ENCODE measurements at places on chromosomes 1 and 21.

GRCh38 chr21:45267390-45267760 lies 20.3 kb downstream of the POFUT2 start:
- DNase-seq: no peak

DNA sequence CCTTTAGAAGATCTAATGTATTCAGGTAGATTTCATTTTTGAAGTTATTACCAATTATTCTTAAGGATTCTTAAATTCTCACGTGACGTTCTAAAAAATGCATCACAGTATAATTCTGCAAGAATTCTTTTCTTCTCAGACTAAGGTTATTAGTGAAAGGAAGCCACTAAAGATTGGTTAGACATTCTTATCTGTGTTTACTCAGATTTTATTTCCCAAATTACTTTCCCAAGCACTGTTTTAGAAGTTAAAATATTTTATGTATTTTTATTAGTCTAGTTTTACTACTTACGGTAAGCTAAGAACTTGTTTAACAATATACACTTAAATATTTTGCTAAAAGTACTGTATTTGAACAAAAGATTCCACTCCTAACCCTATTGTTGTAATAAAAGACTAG lies 28.4 kb downstream of the AGO3 start:
- DNase-seq: no peak

GRCh38 chr21:28615276-28615675 lies 377.4 kb downstream of the LTN1 start:
- DNase-seq: no peak

- no peak for DNase-seq
Measured at GRCh38 chr1:208631092-208631491, 386.9 kb upstream of the PLXNA2 start.

GRCh38 chr21:36710729-36711048 lies 11.8 kb downstream of the SIM2 start:
- no peak for DNase-seq

DNA sequence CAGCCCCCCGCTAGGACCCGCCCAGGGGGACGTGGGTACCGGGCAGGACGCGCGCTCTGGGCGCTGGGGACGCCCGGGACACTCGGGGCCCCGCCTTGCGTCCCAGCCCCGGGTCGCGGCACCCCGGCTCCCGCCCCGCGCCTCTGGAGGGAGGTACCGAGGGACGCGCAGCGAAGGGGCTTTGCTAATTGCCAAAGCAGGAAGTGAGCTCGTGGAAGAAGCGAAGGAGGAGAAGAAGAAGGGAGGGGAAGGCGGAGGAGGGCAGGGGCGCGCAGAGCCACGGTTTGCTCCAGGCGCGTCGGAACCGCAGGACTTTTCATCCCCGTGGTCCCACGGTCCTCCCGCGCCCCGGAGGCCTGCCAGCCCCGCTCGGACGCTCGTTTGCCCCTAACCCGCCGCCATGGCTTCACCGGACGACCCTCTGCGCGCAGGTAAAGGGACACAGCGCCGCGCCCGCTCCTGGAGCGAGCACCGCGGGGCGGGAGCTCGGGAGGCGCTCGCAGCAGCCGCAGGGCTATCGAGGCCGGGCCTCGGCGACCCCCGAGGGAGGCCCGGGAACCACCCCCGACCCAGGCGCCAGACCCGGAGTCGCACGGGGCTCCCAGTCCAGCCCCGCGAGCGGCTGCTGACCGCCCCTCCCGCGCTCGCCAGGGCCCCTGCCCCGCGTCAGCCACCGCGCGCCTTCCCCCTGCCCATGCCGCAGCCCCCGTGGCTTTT lies 1.3 kb downstream of the EDARADD start:
- DNase-seq: no peak

GRCh38 chr21:15274701-15275485 lies 210.1 kb upstream of the NRIP1 start:
- no peak for DNase-seq

DNA sequence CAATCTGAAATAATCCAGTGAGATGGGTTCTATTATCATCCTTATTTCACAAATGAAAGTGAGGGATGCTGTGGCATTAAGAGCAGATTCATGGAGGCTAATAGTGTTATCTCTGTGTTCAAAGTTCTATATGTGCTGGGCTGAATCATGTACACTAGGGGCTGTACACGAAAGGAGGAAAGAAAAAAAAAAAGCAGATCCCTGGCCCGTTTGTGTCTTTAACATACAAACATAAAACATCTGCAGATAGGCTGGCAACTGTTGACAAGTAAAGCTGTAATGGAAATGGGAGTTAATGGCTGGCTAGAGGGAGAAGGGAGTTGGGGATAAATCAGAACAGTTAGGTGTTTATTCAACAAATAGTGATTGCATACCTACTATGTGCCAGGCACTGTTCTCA lies 3.1 kb downstream of the WNT2B start:
- DNase-seq: no peak

- DNase-seq: no peak
Measured at GRCh38 chr1:94094469-94095111, 26.4 kb downstream of the ABCA4 start.

DNA sequence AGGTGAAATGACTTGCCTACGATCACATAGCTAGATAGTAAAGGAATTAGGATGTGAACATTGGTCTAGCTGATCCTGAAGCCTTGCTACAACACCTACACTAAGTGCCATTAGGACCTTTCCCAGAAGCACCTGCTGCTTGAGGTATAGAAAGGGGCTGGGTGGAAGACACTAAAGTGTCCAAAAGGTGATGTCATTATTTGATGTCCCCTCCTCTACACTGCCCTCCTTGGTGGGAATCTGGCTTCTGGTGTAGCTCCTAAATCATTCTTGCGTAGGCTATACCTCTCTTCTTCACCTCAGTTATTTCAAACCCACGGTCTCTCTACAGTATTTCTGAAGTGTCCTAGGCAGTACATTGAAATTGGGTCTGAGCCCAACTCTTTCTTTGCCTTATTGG lies 132.5 kb upstream of the FGGY start:
- DNase-seq: no peak

DNA sequence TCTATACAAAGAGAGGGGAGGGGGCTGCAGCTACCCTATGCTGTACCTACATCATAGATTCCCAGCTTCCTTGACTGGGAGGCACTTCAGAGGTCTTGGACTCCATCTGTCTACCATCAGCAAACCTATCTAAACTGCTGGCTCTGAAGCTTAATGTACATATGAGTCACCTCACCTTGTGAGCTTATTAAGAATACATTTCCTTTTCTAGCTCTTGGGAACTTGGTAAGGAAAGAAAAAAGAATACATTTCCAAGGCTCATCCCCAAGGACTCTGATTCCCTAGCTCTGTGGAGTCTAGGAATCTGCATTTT lies 50.0 kb upstream of the PRELP start:
- no peak for DNase-seq

DNA sequence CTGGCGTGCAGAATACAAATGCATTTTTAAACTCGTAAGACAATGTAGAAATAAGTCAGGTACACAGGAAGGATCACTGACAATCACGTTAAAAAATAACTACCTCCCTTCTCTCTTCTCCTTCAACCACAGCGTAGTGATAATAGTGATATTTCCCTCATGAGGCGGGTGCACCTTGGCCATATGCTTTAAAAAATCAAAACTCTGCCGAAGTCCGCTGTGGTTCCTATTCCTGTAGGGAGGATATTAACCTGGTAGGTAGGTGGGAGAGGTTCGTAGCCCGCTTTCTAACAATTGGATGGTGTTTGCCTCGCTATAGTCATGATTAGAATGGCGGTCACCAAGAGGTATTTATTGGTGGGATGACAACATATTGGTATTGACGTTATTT lies 732 bp downstream of the GREM2 start:
- DNase-seq: no peak

DNA sequence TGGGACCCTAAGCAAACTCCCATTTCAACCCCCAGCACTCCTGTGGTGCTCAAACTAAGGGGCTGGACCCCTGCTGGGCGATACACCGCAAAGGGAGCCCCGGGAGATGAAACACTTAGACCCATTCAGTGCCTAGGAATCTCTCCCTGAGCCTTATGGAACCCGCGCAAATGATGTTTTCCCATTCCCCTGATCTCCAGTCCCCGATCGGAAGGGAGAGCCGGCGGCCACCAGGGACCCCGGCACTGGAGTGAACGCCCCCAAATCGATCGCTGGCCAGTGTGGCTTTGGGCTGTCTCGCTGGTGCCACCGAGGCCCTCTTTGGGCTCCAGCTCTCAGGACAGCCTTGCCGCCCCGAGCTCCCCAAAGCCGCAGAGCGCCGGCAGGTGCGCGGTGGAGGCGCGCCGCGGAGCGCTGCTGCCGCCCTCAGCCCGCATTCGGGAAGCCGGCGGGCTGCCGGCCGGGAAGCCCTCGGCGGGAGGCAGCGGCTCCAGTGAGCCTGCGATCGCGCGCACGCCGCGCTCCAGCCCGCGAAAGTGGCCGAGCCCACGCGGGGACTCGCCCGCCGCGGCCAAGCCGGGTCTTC lies 1.1 kb downstream of the PLXNA2 start:
- no peak for DNase-seq

DNA sequence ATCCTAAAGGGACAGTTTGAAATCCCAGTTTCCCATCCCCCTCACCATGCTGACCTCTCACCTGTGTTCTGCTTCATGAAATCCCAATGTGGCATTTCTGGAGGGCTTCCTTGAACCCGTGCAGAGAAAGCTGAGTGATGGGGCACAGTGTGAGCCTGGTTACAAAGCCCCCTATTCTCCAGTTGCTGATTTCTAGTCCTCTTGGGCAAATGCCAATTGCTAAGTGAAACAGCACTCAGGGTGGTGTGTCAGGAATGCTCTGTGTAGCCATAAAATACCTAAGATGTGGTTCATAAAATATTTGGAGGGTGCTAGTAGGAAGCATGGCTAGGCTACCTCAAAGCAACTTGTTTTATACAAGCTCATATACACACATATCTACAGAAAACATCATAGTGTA lies 32.0 kb downstream of the SUSD4 start:
- no peak for DNase-seq

DNA sequence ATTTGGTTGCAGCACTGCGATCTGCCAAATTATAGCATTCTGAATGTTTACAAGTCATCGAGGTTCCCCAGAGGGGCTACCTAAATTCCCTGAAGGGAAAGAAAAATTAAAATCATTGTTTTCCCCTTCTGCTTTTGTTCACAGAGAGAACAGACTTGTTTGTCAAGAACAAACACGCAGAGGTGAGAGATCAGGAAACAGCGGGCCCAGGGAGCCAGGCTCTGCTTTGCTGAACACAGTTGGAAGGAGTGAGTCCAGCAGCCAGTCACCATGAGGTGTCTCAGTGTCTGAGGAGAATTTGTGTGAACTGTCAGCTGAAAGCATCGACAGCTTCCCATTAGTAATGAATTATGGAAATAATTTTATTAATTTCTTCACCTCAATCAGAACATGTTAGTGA lies 52.5 kb downstream of the RWDD3 start:
- DNase-seq: peak; percentile 18

DNA sequence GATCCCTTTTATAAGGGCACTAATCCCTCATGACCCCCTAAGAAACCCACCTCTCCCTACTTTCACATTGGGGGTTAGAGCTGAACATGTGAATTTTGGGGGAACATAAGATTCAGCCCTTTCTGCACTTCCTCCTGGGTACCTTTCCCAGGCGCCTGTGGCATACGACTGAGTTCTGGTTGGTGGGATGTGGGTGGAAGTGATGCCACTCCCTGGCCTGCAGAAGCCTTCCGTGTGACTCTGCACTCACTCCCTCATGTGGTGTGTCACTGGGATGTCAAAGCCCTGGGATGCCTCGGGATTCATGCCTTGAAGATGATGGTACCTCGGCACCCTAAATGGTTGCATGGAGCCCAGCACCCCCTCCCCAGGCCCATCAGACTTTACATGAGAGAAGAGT lies 28.3 kb upstream of the VASH2 start:
- no peak for DNase-seq

- DNase-seq: no peak
Measured at GRCh38 chr1:193156822-193157142, 29.6 kb downstream of the B3GALT2 start.

GRCh38 chr1:207335695-207336363 lies 14.4 kb downstream of the CD55 start:
- no peak for DNase-seq

GRCh38 chr1:116847688-116848531 lies 61.8 kb upstream of the PTGFRN start:
- DNase-seq: no peak

DNA sequence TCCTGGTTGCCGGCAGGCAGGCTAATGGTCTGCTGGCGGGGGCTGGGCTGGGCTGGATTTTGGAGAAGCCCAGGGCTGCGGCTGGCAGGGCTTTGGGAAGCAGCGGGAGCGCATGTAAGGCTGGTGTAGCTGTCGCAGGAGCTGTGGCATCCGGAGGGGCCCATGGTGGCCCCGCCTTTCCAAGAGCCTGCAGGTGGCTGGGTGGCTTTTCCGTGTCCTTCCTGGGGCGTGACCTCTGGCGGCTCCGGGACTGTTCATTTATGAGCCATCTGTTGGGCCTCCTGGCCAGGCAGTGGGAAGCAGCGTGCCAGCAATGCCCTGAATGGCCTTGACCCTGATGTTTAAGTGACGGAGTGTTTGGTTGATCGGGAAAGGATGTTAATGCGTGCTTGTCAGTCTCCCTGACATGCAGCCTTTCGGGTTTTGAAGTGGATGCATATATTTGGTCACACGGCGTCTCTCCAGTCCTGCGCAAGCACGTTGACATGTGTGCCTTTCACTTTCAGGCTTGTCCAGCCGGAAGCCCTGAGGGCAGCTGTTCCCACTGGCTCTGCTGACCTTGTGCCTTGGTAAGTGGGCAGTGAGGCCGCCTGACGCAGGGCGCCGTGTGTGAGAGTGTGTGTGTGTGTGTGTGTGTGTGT lies 38.5 kb downstream of the AGPAT3 start:
- DNase-seq: no peak

- DNase-seq: no peak
Measured at GRCh38 chr1:4564051-4564450, 90.4 kb upstream of the AJAP1 start.

- no peak for DNase-seq
Measured at GRCh38 chr1:248820041-248820585, 5.6 kb downstream of the SH3BP5L start.

GRCh38 chr1:187715483-187715882 lies 886.7 kb downstream of the PLA2G4A start:
- no peak for DNase-seq

GRCh38 chr1:16464917-16465625 lies 24.5 kb downstream of the NECAP2 start:
- no peak for DNase-seq

DNA sequence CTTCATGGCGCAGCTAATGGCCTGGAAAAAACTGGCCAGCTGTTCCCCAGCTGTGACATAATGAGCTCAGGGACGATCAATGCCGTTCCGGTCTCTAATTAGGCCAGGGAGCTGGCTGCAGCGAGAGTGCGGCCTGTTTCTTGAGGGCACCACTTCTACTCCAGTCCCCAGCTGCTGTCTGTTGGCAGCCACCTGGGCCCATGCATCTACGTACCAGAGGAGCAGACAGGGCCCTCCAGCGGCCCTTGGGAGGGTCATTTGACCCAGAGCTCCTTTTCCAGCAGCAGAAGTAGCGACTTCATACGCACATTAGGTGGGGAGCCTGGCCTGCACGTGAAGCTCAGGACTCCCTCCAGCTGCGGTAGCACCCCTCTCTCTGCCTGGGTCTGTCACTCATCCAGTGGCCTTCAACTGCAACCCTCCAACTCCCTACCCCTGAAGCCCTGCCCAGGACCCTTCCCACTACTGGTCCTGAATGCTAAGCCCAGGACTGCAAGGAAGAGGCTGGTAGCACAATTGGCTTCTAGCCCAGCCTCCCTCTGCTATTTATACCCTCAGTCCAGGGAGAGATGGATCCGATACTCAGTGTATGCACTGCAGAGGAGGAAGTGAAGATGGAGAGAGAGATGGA lies 9.1 kb upstream of the GPR61 start:
- DNase-seq: no peak
